T-cell (primary cell): ENCODE measurements at places on chromosomes 13 and 19.

- no peak overlapping the region for H3K27ac ChIP-seq
- no peak overlapping the region for H3K4me3 ChIP-seq
- DNase-seq = no peak
Observed at GRCh38 chr13:73110814-73111213, 52.0 kb downstream of the KLF5 start.

- no peak within 1 kb of the TSS for H3K27ac ChIP-seq
- H3K27me3 ChIP-seq = peaks cover 71% of the 10 kb centered on the region
- no peak for DNase-seq
- no peaks in the 10 kb centered on the region for H3K4me1 ChIP-seq
Observed at GRCh38 chr19:53991224-53992113, at the start of gene CACNG6. Gene CACNG6 (plus strand): TSS chr19:53991637. CDS start chr19:53992878, 1,241 bp downstream.

- no peak for DNase-seq
- no peaks in the 10 kb centered on the region for H3K27me3 ChIP-seq
- H3K4me1 ChIP-seq = no peaks in the 10 kb centered on the region
- H3K36me3 ChIP-seq = no peaks in the 10 kb centered on the region
- H3K4me3 ChIP-seq = no peak overlapping the region
Observed at GRCh38 chr13:111039735-111040134, 75.4 kb upstream of the ARHGEF7 start.

- no peak overlapping the region for H3K4me3 ChIP-seq
- H3K4me1 ChIP-seq = no peaks in the 10 kb centered on the region
- H3K27me3 ChIP-seq = no peaks in the 10 kb centered on the region
- DNase-seq = no peak
- no peaks in the 10 kb centered on the region for H3K36me3 ChIP-seq
Observed at GRCh38 chr13:75744127-75744526, 108.0 kb downstream of the LMO7 start.

GRCh38 chr13:45575146-45575829, 40.3 kb downstream of the ERICH6B start:
- H3K27me3 ChIP-seq = peaks cover 26% of the 10 kb centered on the region
- H3K27ac ChIP-seq = no peak overlapping the region
- H3K36me3 ChIP-seq = no peaks in the 10 kb centered on the region
- DNase-seq = no peak

DNA sequence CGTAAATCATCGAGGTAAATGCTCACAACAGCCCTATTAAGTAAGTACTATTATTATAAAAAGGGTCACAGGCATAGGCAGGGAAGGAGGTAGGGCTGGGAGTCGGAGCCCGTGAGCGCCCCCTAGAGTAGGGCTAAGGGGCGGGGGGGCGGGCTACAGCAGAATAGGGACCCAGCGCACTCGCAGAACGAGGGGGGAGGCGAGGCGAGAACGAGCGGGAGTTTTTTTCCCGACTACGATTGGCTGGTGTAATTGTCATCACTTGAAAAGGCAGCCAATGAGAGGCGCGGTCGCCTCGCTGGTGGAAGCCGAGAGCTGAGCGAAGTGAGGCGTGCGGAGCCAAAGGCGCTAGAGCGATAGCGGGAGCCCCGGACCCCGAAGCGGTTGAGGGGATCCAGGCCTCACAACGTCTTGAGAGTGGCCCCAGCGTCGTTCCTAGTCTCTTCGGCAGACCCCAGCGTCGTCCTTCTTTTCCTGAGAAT, 24.2 kb downstream of the KEAP1 start:
- H3K4me3 ChIP-seq = peak overlapping the region; percentile 54
- DNase-seq = peak; percentile 86
- no peaks in the 10 kb centered on the region for H3K27me3 ChIP-seq
- H3K36me3 ChIP-seq = no peaks in the 10 kb centered on the region
- peak overlapping the region; percentile 40 for H3K27ac ChIP-seq
- peaks cover 19% of the 10 kb centered on the region for H3K4me1 ChIP-seq

GRCh38 chr19:36149673-36150406, 2.4 kb downstream of the COX7A1 start:
- H3K36me3 ChIP-seq = peaks cover 12% of the 10 kb centered on the region
- H3K27me3 ChIP-seq = no peaks in the 10 kb centered on the region
- no peak for DNase-seq
- no peaks in the 10 kb centered on the region for H3K4me1 ChIP-seq
- no peak overlapping the region for H3K27ac ChIP-seq

DNA sequence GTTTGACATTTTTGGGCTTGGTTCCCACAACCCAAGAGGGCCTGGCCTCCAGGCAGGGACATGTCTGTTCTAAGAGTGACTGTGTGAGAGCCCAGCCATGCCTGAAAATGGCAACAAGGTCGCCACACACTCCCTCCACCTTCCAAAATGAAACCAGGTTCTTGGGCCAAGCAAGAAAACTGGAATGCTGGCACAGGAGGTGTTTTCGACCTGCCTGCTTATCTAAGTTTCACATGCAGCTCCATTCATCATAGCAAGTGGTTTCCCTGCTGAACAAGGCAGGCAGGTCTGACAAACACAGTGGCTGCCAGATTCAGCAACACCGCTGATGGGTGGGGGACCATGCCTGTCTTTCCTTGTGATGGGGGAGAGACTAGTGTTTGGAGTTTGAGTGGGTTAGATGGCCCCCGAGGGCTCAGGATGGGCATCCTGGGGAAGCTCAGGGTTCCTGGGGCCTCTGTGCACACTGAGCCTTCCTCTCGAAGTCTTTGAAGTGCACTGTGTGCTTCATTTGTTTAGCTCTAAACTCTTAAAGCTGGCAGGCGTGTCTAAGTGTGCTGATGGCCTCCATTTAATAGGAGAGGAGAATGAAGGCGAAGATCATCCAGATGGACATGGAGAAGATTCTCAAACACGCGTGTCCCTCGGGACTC, 17.9 kb upstream of the GAS6 start:
- DNase-seq = no peak
- peaks cover 26% of the 10 kb centered on the region for H3K27me3 ChIP-seq
- peaks cover 33% of the 10 kb centered on the region for H3K4me1 ChIP-seq
- no peaks in the 10 kb centered on the region for H3K36me3 ChIP-seq
- H3K4me3 ChIP-seq = peak overlapping the region; percentile 2

DNA sequence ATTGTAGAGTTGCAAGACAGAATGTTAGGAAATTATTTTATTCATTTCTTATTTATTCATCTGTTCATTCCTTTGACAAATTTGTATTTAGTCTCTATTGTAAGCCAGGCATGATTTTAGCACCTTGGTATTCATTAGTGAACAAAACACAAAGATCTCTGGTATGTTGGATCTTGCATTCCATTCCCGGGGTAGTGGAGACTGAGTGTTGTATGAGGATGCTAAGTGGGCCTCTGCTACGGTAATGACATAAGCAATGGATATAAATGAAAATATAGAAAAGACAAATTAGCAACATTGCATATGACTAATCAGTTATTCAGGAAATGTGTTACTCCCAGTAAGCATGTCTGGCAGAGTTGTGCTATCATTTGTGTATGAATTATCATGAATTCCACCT, 449.3 kb downstream of the PCDH17 start:
- no peaks in the 10 kb centered on the region for H3K36me3 ChIP-seq
- DNase-seq = no peak

- no peaks in the 10 kb centered on the region for H3K27me3 ChIP-seq
- peaks cover 80% of the 10 kb centered on the region for H3K36me3 ChIP-seq
- no peak overlapping the region for H3K4me3 ChIP-seq
- no peak overlapping the region for H3K27ac ChIP-seq
- H3K4me1 ChIP-seq = no peaks in the 10 kb centered on the region
- no peak for DNase-seq
Observed at GRCh38 chr19:10152100-10152499, 32.4 kb upstream of the EIF3G start.

- H3K27me3 ChIP-seq = no peaks in the 10 kb centered on the region
- DNase-seq = no peak
- peaks cover 15% of the 10 kb centered on the region for H3K4me1 ChIP-seq
- peaks cover 11% of the 10 kb centered on the region for H3K36me3 ChIP-seq
- H3K27ac ChIP-seq = peak overlapping the region; percentile 98
- H3K4me3 ChIP-seq = peak overlapping the region; percentile 98
Observed at GRCh38 chr19:3760871-3761361, 576 bp downstream of the APBA3 start.

DNA sequence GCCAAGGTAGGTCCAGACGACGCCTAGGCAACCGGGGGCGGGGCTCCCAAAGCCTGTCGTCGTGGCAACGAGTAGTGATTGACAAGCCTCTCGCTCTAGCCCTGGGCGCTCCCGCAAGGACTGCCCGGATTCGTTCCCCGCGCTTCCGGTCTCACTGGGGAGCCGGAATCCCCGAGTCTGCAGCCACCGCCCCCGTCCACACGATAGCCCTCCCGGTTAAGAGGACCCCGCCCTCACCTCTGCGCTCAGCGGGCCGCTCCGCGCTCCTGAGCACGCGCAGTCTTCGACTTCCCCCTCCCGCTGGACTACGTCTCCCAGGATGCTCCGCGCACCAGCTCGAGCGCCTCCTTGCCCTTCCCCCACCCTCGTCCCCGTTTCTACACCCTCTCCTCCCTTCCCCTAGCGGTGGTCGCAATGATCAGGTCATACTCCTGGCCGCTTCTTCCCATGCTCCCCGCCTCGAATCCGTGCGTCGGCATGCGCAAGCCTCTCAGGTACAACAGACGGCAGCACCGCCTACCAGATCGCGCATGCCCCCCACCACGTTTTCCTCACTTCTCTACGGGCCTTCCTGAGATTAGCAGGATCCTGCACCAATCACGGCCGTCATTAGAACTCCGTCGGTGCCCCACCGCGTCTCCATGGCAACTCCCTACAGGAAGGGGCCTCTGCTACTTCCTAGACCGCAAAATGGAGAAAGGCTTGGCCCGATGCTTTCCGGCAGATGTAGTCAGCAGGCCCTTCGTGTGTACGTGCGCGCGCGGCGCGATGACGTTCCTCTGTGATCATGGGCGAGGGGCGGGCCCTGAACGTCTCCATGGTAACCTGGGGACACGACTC, at the start of gene MZF1:
MZF1 (minus strand) TSS at position 518 of the 840 bp plus-strand sequence. CDS start 1,946 bp downstream, outside the sequence.
- peak; percentile 100 for DNase-seq
- H3K27ac ChIP-seq = peak within 1 kb of the TSS; percentile 99
- H3K27me3 ChIP-seq = no peaks in the 10 kb centered on the region
- H3K4me1 ChIP-seq = peaks cover 46% of the 10 kb centered on the region
- no peaks in the 10 kb centered on the region for H3K36me3 ChIP-seq
- peak within 1 kb of the TSS; percentile 79 for H3K4me3 ChIP-seq

DNA sequence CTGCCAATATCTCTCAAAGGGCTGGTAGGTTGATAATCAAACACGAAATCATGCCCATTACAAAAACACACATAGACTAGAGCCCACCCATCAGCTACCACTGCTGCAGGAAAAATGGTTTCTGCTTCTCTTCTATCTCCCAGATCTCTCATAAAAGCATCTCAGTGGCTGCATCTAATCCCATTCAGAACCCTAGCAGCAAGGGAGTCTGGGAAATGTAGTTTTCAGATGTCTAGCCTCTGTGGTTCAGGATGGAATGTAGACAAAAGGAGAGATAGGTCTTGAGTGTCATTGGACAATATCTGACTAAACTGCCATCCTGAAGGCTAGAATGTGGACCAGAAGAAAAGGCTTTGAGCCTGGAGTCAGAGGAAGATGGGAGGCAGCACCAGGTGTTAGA, 32.1 kb downstream of the RDH8 start:
- no peaks in the 10 kb centered on the region for H3K4me1 ChIP-seq
- no peaks in the 10 kb centered on the region for H3K27me3 ChIP-seq
- no peak overlapping the region for H3K27ac ChIP-seq
- H3K36me3 ChIP-seq = no peaks in the 10 kb centered on the region
- no peak for DNase-seq
- no peak overlapping the region for H3K4me3 ChIP-seq

GRCh38 chr19:42121656-42122069, 10.6 kb downstream of the POU2F2 start:
- H3K36me3 ChIP-seq = peaks cover under 1% of the 10 kb centered on the region
- H3K27ac ChIP-seq = peak overlapping the region; percentile 94
- peaks cover 26% of the 10 kb centered on the region for H3K4me1 ChIP-seq
- peak overlapping the region; percentile 32 for H3K4me3 ChIP-seq
- no peaks in the 10 kb centered on the region for H3K27me3 ChIP-seq

DNA sequence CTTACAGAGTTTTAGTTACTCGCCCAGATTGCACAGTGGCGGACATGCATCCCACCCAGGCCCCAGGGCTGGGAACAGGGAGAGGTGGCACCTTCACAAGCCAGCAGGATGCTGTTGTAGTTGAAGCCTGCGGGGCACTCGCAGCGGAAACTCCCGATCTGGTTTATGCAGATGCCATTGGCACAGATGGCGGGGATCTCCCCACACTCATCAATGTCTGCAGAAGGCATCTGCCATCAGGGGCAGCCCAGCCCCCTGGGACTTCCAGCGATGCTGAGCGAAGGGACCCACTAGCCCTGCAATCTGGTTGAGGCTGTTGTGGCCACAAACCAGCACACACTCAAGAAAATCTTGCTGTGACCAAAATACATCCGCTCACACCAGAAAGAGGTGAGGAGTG, 44.6 kb downstream of the CCL25 start:
- no peaks in the 10 kb centered on the region for H3K4me1 ChIP-seq
- DNase-seq = no peak
- no peak overlapping the region for H3K27ac ChIP-seq
- no peaks in the 10 kb centered on the region for H3K36me3 ChIP-seq
- H3K4me3 ChIP-seq = no peak overlapping the region

- no peak overlapping the region for H3K27ac ChIP-seq
- H3K4me3 ChIP-seq = no peak overlapping the region
- peaks cover 1% of the 10 kb centered on the region for H3K4me1 ChIP-seq
Observed at GRCh38 chr19:5674714-5675113, 5.6 kb downstream of the MICOS13 start.

- no peak overlapping the region for H3K4me3 ChIP-seq
- no peak for DNase-seq
- H3K36me3 ChIP-seq = no peaks in the 10 kb centered on the region
- no peaks in the 10 kb centered on the region for H3K4me1 ChIP-seq
- H3K27me3 ChIP-seq = no peaks in the 10 kb centered on the region
Observed at GRCh38 chr19:51754109-51754508, 2.4 kb upstream of the FPR1 start.

DNA sequence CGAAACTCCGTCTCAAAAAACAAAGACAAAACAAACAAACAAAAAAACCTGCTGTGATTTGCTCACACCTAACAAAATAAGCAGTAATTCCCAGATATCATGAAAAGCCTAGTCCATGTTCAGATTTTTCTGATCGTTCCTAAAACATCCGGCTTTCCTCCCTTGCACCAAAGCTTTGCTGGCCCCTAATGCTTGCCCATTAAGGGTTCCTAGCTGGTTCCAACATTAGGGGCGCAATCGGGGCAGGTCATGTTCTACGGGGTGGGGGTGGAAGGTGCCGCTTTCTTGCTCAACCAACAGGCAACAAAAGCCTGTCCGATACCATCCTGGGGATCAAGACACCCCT, 25.5 kb upstream of the FXYD3 start:
- H3K4me3 ChIP-seq = no peak overlapping the region
- DNase-seq = no peak
- no peaks in the 10 kb centered on the region for H3K4me1 ChIP-seq

- no peak for DNase-seq
- no peak overlapping the region for H3K27ac ChIP-seq
- H3K4me1 ChIP-seq = no peaks in the 10 kb centered on the region
- no peak overlapping the region for H3K4me3 ChIP-seq
- H3K36me3 ChIP-seq = no peaks in the 10 kb centered on the region
Observed at GRCh38 chr13:70386919-70387318, 278.7 kb upstream of the KLHL1 start.
